NCI-H187 treated with DMSO at 0.1 percent for 48 hours (cell line): ENCODE measurements at places on chromosomes 7 and 10.

- no peak for DNase-seq
These were observed 293.0 kb upstream of the IMMP2L start for GRCh38 chr7:111855161-111855841.

DNA sequence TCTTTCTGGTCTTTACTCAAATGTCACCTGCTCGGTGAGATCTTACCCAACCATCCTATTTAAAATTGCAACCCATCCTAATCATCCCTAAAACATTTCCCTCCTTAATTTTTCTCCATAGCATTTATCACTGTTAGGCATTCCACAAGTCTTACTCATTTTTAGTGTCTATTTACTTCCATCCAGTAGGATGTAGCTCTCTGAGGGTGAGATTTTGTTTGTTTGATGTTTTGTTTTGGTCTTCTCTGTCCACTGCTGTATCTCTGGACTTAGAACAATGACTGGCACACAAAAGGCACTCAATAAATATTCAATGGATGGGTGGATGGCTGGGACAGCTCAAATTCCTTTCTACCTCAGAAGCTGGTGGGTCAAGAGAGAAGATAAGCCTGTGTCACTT, 15.8 kb upstream of the DUSP5 start:
- DNase-seq, result no peak

GRCh38 chr7:14825912-14826311, 76.6 kb downstream of the DGKB start:
- no peak for DNase-seq

GRCh38 chr7:31382722-31383121, 42.2 kb upstream of the NEUROD6 start:
- DNase-seq, result no peak

DNA sequence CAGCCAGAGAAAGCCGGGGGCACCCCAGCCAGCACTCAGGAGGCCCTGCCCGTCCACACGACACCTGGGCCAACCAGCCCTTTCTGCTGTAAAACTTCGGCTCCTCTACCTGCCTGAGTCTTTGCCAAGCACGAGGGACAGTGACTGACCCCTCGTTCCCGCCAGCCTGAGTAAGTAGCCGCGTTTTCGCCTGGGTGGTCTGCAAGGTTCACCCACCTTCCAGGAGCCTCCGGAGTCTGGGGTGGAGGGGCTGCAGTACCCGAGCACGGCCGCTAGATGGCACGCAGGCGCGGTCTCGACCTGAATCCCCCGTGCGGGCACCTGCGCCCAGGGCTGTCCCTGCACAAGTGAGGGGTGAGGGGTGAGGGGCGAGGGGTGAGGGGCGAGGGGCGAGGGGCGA, 192.7 kb downstream of the PTPRN2 start:
- DNase-seq, result no peak

- DNase-seq, result no peak
These were observed 85.5 kb upstream of the AKR1E2 start for GRCh38 chr10:4740471-4740870.
